Activated T-cell treated with anti-CD3 and anti-CD28 coated beads, Interleukin-2, amount 50 U/mL, for 72 hours (primary cell): ENCODE measurements at places on chromosomes 16 and 17. TPM values are rescaled to one million over a fixed set of nuclear protein-coding genes. Genes with fewer than 3 reads are reported as not detected.

- DNase-seq = peak; percentile 69
Measured at GRCh38 chr17:27579897-27580321, 51.1 kb upstream of the LGALS9 start.

Gene PLA2G10
- not detected for total RNA-seq

DNA sequence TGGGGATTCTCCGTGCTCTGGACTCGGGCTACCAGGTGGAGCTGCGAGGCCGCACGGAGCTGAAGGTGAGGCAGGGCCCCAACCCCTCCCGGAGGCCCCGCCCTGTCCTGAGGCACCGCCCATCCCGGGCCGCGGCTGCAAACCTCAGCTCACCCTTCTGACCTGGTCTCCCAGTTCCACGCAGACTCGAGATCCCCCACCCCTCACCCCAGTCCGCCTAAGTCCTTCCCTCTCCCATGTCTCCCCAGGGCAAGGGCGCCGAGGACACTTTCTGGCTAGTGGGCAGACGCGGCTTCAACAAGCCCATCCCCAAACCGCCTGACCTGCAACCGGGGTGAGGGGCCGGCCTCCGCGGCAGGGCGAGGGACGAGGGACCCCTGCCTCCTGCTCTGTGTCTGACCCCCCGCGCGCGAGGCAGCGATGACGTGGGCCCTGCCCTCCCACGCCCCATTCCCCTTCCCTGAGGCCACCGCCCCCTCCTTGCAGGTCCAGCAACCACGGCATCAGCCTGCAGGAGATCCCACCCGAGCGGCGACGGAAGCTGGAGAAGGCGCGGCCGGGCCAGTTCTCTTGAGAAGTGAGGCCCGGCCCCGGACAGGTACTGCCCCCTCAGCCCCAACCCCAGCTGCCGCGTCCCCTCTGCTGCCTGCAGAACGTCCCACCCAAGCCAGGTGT is 13.7 kb downstream of the GUCY2D start:
- peak; percentile 31 for DNase-seq

DNA sequence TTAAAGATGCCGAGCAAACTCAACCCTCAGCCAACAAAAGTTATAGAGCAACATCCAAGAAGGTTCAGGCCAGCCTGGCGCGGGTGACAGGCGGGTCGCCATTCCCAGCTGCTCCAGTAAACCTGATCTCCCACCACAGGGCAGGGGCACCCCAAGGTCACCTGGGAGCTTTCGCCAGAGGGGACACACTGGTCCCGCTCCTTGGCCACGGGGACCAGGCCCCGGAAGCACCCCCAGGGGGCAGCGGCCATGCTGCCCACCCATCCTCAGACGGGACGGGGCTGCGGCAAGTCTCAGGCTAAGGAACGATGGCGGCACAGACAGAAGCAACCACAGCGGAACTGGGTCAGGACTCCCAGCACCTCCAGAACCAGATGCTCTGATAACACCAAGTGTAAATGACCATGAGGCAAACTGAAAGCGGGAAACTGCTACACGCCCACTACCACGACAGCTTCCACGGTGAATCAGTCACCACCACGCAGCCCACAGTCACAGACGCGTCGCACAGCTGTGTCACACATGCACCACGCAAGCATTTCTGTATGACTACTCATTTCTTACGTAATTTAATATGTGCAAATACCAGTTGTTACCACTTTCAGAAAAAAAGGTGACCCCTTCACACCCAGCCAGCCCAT is 14.1 kb upstream of the CCDC154 start:
- peak; percentile 36 for DNase-seq

DNA sequence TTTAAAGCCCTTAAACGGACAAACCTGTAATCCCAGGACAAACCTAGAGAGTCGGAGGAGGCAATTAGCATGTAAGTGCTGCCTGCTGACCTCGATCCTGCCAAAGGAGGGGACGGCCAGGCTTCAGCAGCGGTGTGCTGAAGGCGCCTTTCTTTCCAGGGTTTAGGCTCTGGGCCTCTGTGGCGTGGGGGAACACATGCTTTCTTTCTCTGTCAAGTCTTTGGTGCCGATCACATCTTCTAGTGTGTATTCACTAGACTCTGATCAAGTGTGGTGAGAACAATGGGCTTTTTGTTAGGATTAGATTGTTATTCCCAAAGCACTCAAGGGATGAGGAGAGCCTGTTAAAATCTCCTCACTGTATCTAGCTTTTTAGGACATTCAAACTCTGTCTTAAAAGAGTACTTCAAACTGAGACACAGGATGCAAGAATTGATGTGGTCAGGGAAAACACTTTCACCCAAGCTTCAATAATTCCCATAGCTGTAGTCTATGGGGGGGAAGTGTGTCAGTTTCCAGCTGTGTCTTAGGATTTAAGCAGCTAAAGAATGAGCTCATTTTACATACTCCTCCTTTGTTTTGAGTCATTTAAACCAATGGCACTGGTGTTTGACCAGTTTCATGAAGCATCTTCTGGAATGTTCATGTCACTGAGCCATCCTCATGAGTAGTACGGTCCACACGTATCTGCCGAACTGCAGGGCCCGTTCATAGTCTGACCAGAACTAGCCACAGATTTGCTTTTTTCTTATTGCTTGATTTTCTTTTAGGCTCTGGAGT is 51.2 kb downstream of the RPA1 start:
- no peak for DNase-seq
